CD4-positive, alpha-beta T cell (primary cell): ENCODE measurements at places on chromosomes 3 and 15. TPM values are rescaled to one million over a fixed set of nuclear protein-coding genes. Genes with fewer than 3 reads are reported as not detected.

DNA sequence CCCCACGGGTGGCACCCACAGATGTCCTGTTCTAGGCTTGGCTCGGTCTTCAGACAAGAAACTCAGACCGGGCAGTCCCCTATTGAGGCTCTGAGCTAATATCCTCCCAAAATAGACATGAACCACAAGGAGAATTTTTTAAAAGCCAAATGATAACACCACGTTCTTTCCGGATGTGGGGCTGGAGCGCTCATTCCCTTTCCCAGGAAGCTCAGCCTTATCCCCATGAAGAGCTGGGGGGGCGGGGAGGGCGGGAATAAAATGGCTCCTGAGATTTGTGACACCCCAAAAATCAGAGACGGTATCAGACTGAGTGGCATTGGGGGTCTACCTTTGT, 1.1 kb downstream of the SLC6A1 start:
- no peak for DNase-seq
- no peak overlapping the region for H3K27ac ChIP-seq
- H3K4me3 ChIP-seq: no peak overlapping the region
- H3K4me1 ChIP-seq: peaks cover 12% of the 10 kb centered on the region

DNA sequence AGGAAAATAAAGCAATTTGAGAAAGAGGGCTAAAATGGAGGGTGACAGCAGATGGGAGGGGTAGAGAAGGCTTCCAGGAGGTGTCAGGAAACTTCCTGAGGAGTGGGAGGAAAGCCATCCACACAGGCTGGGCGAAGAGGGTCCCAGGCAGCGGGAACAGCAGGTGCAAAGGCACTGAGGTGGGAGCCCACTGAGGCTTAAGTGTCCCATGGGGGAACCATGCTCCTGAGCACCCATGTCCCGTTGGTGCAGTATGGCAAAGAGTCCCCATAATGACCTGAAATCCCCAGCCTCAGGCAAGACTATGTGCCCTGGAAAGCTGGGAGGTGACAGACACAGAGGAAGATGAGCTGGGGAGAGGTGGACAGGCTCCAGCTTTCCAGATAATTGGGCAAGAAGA, 30.0 kb downstream of the CFAP100 start:
- no peak for DNase-seq
- no peaks in the 10 kb centered on the region for H3K27me3 ChIP-seq
- no peaks in the 10 kb centered on the region for H3K36me3 ChIP-seq
- no peak overlapping the region for H3K4me3 ChIP-seq
- H3K4me1 ChIP-seq: no peaks in the 10 kb centered on the region

DNA sequence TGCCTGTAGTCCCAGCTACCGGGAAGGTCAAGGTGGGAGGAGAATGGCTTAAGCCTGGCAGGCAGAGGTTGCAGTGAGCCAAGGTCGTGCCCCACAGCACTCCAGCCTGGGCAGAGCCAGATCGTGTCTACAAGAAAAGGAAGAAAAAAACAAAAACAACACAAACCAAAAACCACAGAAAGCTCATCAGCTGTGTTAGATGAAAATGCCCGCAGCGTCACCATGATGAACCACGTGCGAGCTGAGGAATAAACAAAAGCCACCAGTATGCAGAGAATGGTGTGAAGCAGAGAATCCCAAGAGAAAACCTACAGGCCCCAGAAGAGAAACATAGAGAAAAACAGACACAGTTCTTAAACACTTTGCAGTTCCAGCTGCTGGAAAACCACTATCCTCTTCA, 19.7 kb upstream of the TM4SF19 start:
- H3K27me3 ChIP-seq: no peaks in the 10 kb centered on the region
- H3K27ac ChIP-seq: no peak overlapping the region
- H3K4me3 ChIP-seq: no peak overlapping the region
- H3K36me3 ChIP-seq: peaks cover 79% of the 10 kb centered on the region

- H3K27me3 ChIP-seq: no peaks in the 10 kb centered on the region
- no peak overlapping the region for H3K27ac ChIP-seq
- H3K4me3 ChIP-seq: no peak overlapping the region
- H3K36me3 ChIP-seq: no peaks in the 10 kb centered on the region
- no peak for DNase-seq
- H3K4me1 ChIP-seq: no peaks in the 10 kb centered on the region
Measured at GRCh38 chr3:156233876-156234275, 113.5 kb downstream of the KCNAB1 start.

DNA sequence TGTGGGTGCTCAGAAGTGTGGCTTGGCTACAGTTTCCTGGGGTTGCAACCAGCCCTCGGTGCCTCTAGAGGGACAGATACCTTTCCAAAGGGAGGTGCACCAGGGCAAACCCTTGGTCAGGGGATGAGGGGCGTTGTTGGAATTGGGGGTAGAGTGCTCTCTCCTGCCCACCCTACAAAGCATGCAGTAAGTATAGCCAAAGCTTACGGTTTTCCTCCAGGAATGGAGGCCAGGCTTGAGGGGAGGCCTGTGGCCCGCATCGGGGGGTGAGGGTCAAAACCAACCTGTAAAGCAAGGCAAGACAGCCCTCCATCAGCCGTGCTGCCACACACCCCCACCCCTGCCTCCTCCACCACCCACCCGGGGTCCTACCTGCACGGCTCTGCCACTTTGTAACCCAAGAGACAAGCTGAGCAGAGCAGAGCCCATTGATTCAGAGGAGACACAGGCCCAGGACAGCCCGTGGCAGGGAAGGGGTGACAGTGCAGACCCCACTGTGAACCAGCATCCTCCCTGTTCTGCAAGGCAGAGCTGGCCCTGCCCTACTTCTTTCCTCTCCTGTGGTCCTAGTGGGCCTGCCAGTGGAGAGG, 41.5 kb downstream of the TLE3 start:
- DNase-seq: no peak
- peaks cover 98% of the 10 kb centered on the region for H3K36me3 ChIP-seq
- no peaks in the 10 kb centered on the region for H3K27me3 ChIP-seq
- H3K4me3 ChIP-seq: no peak overlapping the region

DNA sequence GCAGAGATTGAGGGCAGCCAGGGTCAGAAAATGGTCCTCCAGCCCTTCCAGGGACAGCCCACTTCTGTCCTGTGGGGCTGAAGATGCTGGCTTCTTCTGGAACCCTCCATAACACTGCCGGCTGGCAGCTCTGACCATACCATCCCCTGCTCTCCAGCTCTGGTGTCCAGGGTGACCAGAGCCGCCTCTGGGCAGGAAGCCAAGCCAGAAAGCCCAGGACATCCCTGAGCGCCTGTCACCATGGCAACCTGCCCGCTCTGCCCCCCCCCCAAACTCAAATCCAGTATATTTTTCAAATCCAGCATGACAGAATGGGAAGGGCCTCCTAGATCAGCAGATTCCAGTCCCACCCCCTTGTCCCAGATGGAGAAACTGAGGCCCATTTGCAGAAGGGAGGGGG, 420 bp upstream of the TMIE start:
- peaks cover 9% of the 10 kb centered on the region for H3K27me3 ChIP-seq
- H3K4me3 ChIP-seq: no peak overlapping the region
- peaks cover 53% of the 10 kb centered on the region for H3K4me1 ChIP-seq
- no peak for DNase-seq
- no peaks in the 10 kb centered on the region for H3K36me3 ChIP-seq

DNA sequence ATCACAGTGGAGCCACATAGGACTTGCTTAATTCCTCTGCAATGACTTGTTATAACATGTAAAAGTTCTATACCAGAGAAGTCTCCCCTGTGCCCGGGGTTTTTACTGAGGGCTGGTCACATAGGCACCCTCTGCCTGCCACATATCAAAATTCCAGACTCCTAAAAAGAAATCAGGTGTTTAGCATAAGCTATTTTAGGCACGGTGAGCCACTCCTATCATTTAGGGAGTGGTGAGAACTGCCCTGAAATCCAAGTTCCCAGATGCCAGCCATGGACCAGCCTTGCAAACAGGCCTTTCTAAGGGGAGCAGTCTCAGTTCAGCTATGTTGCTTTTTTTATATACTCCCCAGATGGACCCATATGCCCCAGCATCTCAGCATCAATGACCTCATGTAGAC, 130.3 kb downstream of the THSD4 start:
- no peaks in the 10 kb centered on the region for H3K36me3 ChIP-seq
- no peak for DNase-seq
- H3K4me3 ChIP-seq: no peak overlapping the region
- H3K27ac ChIP-seq: no peak overlapping the region
- no peaks in the 10 kb centered on the region for H3K27me3 ChIP-seq
- H3K4me1 ChIP-seq: no peaks in the 10 kb centered on the region

DNA sequence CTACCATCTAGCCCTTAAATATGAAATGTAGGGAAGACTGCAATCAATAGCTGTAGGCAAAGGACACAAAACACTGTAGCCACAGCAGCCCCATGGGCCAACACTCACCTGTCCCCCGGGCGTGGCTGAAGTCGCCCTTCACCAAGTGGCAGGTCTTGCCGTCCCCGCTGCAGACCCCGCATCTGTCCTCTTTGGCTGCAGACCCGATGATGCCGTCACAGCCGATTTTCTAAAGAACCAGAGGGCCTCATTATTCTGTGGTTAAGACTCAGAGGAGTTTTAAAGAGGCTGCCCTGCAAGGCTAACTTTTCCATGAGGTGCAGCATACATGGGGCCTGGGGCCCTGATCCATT, 245.6 kb downstream of the ADAMTS17 start:
- DNase-seq: no peak
- no peaks in the 10 kb centered on the region for H3K4me1 ChIP-seq
- H3K27me3 ChIP-seq: no peaks in the 10 kb centered on the region
- no peak overlapping the region for H3K27ac ChIP-seq
- H3K36me3 ChIP-seq: no peaks in the 10 kb centered on the region
- H3K4me3 ChIP-seq: no peak overlapping the region

Gene ARHGAP11A
- total RNA-seq: 5.8 TPM

Gene TMEM212
- total RNA-seq: not detected
